ENCODE measurements at places on chromosomes 12 and 14.

GRCh38 chr14:89648924-89649323, 231.9 kb upstream of the FOXN3 start:
- no peaks in the 10 kb centered on the region for H3K36me3 ChIP-seq
- H3K27me3 ChIP-seq, result no peaks in the 10 kb centered on the region
- H3K4me1 ChIP-seq, result peaks cover 18% of the 10 kb centered on the region
- no peak overlapping the region for H3K4me3 ChIP-seq
- DNase-seq, result no peak

DNA sequence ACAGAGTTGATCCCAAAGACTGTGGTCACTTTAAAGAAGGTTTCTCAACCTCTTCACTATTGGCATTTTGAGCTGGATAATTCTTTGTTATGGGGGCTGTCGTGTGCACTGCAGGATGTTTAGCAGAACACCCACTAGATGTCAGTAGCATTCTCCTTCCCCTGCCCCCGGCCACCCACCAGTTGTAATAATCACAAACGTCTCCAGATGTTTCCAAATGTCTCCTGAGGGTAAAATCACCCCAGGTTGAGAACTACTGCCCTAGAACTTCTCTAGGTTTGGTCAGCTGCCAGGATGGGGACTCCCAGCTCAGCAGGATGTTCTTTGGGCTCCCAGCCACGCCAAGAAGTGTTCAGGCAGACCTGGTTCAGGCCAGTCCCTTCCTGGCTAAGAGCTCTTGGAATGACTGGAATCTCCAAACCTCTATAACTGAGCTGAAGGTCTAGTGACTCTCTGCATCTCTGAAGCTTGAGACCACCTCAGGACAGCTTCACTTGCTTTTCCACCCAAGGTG, 12.5 kb upstream of the AJUBA start:
- no peak overlapping the region for H3K27ac ChIP-seq
- H3K4me1 ChIP-seq, result peaks cover 2% of the 10 kb centered on the region
- H3K4me3 ChIP-seq, result no peak overlapping the region
- no peak for DNase-seq

DNA sequence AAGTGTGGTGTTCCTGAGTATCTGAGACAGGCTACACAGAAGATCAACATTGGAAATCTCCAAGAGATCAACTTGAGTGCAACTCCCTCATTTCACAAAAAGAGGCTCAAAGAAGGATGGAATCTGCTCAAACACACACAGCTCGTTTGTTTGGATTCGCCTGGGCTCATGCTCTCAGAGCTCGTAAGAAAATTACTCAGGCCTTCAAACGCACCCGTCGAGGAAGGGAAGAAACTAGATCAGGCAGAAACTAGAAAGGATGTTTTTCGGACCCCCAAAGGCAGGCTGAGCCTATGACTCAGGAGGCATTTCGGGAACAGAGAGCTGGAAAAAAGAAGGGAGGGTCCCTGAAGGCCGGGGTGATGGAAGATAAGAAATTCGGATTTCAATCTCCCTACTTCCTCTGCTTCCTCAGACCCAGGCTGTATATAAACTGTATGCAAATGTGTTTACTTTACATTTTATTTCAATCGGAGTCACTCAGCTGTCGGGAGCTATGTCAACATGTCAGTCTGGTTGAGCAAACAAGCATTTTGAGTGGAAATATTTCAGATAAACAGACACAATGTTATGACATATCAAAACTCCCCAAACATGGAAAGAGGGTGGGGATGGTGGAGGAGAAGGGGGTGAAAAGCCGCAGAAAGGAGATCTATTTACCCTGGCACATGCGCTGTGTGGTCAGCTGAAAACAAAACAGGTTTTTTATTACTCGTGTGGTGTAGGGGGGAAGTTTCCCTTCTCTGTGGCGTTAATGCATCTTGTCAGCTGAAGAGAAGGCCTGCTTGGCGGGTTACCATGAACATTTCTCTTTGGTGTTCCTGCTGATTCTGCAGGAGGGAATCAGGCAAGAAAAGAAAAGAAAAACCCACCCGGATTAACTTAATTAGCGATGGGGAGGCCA, 129.1 kb upstream of the TBX3 start:
- H3K27ac ChIP-seq, result no peak overlapping the region
- no peak overlapping the region for H3K4me3 ChIP-seq
- H3K4me1 ChIP-seq, result no peaks in the 10 kb centered on the region
- peaks cover 1% of the 10 kb centered on the region for H3K27me3 ChIP-seq

DNA sequence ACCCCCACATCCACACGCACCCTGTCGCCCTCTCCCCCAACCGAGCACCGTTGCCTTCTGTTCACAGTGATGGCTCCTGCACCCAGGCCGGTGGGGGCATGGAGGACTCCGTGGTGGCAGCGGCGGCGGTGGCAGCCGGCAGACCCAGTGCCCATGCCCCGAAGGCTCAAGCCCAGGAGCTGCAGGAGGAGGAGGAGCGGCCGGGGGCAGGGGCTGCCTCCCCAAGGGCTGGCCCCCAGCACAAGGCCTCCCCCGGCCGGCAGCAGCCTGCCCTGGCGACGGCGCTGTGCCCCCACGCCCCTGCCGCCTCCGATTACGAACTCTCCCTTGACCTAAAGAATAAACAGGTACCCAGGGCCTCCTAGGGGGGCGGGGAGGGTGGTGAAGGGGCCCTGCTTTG, 59.0 kb downstream of the IQSEC3 start:
- no peaks in the 10 kb centered on the region for H3K36me3 ChIP-seq
- no peaks in the 10 kb centered on the region for H3K4me1 ChIP-seq
- no peak for DNase-seq

DNA sequence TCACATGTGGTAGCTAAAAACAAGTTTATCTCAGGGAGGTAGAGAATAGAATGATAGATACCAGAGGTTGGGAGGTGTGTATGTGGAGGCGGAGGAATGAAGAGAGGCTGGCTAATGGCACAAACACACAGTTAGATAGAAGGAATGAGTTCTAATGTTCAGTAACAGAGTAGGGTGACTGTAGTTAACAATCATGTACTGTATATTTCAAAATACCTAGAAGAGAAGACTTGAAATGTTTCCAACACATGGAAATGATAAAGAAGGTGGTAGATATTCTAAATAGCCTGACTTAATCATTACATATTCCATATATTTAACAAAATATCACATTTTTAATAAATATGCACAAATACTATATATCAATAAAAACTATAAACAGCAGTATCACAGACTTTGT, 8.9 kb upstream of the IFNG-AS1 start:
- DNase-seq, result no peak
- H3K4me3 ChIP-seq, result no peak overlapping the region
- H3K27ac ChIP-seq, result no peak overlapping the region
- peaks cover 4% of the 10 kb centered on the region for H3K4me1 ChIP-seq

DNA sequence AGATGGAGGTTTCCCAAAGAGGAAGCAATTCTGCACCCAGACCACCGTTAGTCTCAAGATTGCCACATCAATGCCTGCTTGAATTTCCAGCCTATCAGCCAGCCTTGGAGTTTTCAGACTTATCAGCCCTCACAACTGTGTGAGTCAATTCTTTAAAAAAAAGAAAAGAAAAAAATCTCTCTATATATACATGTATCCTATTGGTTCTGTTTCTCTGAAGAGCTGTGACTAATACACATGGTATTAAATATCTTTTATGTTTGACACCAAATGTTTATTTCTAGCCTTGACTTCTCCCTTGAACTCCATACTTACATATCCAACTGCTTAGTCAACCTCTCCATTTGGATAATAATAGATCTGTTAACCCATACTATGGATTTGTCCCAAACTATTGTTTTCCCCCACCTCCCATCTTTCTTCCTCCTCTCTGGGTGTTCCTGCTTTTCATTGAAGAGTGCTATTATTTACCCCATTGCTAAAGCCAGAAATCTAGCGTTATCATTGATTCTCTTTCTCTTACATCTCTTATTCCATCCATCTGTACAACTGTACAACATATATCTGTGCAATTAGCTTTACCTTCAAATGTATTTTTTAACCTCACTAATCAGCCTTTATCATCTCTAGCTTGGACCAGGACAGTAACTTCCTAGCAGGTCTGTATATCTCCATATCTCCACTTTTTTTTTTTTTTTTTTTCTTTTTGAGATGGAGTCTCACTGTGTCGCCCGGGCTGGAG, 22.7 kb upstream of the EID3 start:
- H3K4me1 ChIP-seq, result peaks cover 6% of the 10 kb centered on the region
- no peak overlapping the region for H3K27ac ChIP-seq
- DNase-seq, result no peak
- peaks cover 5% of the 10 kb centered on the region for H3K27me3 ChIP-seq
- no peaks in the 10 kb centered on the region for H3K36me3 ChIP-seq
- no peak overlapping the region for H3K4me3 ChIP-seq

- H3K27me3 ChIP-seq, result peaks cover 4% of the 10 kb centered on the region
- no peak overlapping the region for H3K27ac ChIP-seq
- H3K36me3 ChIP-seq, result no peaks in the 10 kb centered on the region
- no peaks in the 10 kb centered on the region for H3K4me1 ChIP-seq
- no peak for DNase-seq
- no peak overlapping the region for H3K4me3 ChIP-seq
Observed at GRCh38 chr14:93925374-93925895, 1.7 kb upstream of the FAM181A start.

DNA sequence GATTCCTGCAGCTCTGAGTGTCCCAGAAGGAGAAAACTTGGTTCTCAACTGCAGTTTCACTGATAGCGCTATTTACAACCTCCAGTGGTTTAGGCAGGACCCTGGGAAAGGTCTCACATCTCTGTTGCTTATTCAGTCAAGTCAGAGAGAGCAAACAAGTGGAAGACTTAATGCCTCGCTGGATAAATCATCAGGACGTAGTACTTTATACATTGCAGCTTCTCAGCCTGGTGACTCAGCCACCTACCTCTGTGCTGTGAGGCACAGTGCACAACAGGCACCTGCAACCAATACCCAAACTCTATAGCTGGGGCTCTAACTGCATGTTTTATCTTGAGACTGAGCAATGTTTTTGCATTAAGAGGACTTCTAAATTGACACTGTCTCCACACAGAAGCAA, 379.2 kb upstream of the OR4E1 start:
- no peak overlapping the region for H3K4me3 ChIP-seq
- H3K36me3 ChIP-seq, result no peaks in the 10 kb centered on the region
- peaks cover 28% of the 10 kb centered on the region for H3K27me3 ChIP-seq
- H3K27ac ChIP-seq, result no peak overlapping the region
- DNase-seq, result no peak

DNA sequence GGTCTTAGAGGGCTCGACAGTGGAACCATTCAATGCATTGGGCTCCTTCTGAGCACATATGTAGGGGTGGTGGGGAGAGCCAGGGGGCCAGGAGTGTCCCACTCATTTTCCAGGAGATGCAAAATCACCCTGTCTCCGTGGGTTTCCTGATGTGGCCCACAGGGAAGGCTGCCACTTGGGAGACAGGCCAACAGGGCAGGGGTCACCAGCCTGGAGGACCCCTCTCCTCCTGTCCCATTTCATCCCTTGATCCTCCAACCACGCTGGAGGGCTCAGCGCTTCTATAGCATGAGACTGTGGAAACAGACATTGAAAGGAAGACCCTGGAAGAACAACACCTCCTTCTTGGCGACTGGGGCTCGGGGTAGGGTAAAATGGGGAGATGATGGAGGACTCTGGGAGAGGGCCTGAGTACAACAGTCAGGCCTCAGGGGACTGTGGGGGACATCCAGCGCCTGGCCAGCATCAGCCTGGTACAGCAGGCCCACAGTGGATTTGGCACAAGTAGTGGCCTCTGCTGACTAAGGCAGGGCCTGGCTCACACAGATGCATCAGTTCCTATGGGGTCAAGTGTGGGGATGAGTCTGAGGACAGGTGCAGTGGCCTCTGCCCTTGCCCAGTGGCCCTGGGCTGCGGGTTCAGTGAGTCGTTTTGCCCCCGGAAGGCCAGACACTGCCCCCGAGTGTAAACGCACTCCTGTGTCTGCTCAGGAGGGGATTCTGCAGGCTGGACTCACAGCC, 68.0 kb downstream of the PRIMA1 start:
- peaks cover 7% of the 10 kb centered on the region for H3K27me3 ChIP-seq
- H3K27ac ChIP-seq, result no peak overlapping the region
- H3K36me3 ChIP-seq, result no peaks in the 10 kb centered on the region
- DNase-seq, result no peak
- H3K4me3 ChIP-seq, result no peak overlapping the region

DNA sequence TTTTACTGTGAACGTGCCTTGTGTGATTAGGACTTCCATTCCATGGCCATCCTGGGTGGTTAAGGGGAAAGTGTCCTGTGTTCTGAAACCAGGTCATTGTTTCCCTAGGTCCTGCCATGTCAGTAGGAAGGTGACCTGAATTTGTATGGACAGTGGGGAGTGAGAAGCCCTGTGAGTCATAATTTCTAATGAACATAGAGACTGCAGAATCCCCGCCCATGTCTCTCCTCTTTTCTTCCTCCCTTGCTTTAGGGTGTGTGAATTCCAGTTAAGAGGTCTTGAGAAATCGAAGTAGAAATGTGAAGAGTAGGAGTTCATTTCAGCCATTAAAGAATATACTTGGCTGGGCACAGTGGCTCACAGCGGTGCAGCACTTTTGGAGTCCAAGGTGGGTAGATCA, 8.1 kb downstream of the TTC9 start:
- DNase-seq, result no peak
- no peak overlapping the region for H3K4me3 ChIP-seq
- H3K27me3 ChIP-seq, result no peaks in the 10 kb centered on the region
- H3K36me3 ChIP-seq, result peaks cover 15% of the 10 kb centered on the region
- H3K27ac ChIP-seq, result peak overlapping the region; percentile 73

DNA sequence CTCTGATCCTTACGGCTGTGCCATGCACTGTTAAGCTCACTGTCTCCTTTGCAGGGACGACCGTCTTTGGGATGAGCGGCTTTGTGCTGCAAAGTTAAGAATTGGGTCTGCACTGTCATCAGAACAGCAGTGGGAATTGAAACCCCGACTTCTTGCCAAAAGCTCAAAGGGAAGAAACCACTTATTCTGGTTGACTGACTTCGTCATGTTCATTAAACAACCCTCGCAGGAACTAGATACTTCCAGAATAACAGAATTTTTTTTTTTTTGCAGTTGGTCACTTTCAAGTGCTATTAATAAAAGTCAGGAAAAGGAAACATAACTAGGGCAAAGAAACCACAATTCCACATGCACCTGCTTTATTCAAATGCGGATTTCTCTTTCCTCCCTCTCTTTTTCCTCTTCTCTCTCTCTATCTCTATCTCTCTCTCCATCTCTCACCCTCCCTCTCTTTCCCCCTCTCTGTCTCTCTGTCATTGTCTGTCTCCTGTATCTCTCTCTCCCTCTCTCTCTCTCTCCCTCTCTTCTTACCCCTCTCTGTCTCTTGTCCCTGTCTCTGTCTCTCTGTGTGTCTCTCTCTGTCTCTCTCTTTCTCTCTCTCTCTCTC, 12.3 kb upstream of the GLT1D1 start:
- H3K36me3 ChIP-seq, result no peaks in the 10 kb centered on the region
- DNase-seq, result no peak
- H3K27me3 ChIP-seq, result no peaks in the 10 kb centered on the region
- H3K4me3 ChIP-seq, result peak overlapping the region; percentile 62
- H3K4me1 ChIP-seq, result peaks cover 8% of the 10 kb centered on the region

- H3K36me3 ChIP-seq, result no peaks in the 10 kb centered on the region
- H3K4me3 ChIP-seq, result no peak overlapping the region
- H3K4me1 ChIP-seq, result no peaks in the 10 kb centered on the region
- H3K27me3 ChIP-seq, result no peaks in the 10 kb centered on the region
- peak; percentile 37 for DNase-seq
Observed at GRCh38 chr14:106883218-106883692, 1356.9 kb downstream of the TMEM121 start.

- no peak overlapping the region for H3K4me3 ChIP-seq
- no peaks in the 10 kb centered on the region for H3K27me3 ChIP-seq
- DNase-seq, result no peak
- H3K36me3 ChIP-seq, result no peaks in the 10 kb centered on the region
- no peaks in the 10 kb centered on the region for H3K4me1 ChIP-seq
Observed at GRCh38 chr14:30085943-30086342, 158.3 kb upstream of the PRKD1 start.

All from memory B cell (primary cell).